ENCODE measurements at places on chromosomes 12 and 14. TPM values are rescaled to one million over a fixed set of nuclear protein-coding genes. Genes with fewer than 3 reads are reported as not detected.

GRCh38 chr14:75088566-75089373 is 19.3 kb downstream of the ZC2HC1C start:
- DNase-seq: peak; percentile 62

SMIM41 gene
- total RNA-seq: not detected

PRIMA1 gene
- total RNA-seq: 0.08 TPM

GRCh38 chr14:74695406-74695805 is 17.5 kb downstream of the AREL1 start:
- no peak for DNase-seq

DNA sequence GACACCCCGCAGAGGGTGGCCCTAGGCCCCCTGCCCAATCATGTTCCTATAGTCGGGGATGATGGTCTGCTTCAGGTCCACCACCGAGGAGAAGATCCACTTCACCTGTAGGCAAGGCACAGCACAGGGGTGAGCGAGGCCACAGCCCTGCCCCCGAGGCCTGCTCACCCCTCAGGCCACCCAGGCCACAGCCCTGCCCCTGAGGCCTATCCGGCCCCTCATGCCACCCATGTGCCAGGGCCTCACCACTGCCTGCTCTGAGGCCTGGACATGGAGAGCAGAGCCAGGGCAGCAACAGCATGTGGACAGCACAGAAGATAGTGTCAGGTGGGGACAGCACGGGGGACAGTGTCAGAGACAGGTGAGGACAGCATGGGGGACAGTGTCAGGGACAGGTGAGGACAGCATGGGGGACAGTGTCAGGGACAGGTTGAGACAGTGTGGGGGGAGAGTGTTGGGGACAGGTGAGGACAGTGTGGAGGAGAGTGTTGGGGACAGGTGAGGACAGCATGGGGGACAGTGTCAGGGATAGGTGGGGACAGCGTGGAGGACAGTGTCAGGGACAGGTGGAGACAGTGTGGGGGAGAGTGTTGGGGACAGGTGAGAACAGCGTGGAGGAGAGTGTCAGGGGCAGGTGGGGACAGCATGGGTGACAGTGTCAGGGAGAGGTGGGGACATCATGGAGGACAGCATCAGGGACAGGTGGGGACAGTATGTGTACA is 239.7 kb downstream of the TMEM121 start:
- DNase-seq: no peak

DNA sequence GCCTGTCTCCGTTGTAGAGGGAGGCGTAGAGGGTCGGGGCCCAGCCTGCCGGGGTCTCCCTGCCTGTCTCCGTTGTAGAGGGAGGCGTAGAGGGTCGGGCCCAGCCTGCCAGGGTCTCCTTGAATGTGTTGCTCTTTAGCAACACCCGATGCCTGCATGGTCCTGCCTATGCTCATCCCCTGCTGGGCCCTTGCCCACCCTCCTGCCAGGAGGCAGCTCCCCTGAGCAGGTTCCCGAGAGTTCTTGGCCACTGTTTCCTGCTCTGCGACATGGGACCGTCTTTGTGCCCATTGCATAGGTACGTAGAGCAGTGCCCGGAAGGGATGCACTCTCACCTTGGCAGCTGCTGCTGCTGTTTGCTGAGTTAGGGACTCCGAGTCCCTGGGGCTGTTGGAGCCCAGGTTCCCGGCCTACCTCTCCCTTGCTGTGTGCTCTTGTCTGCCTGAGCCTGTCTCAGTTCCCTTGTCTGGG is 3.3 kb downstream of the KIF26A start:
- no peak for DNase-seq

DNA sequence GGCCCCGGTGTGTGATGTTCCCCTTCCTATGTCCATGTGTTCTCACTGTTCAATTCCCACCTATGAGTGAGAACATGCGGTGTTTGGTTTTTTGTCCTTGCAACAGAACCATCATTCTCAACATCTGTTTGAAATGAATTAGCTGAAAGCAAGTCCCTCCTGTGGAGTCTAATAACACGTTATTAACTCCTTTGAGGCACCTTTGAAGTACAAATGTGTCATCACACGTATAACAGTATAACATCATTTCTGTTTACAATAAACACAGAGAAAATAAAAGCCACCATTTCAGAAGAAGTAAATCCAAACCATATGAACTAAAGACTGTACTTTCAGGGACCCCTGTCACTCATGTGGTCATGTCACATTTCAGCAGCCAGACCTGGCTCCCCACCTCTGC is 198.5 kb downstream of the STXBP6 start:
- DNase-seq: no peak

DNA sequence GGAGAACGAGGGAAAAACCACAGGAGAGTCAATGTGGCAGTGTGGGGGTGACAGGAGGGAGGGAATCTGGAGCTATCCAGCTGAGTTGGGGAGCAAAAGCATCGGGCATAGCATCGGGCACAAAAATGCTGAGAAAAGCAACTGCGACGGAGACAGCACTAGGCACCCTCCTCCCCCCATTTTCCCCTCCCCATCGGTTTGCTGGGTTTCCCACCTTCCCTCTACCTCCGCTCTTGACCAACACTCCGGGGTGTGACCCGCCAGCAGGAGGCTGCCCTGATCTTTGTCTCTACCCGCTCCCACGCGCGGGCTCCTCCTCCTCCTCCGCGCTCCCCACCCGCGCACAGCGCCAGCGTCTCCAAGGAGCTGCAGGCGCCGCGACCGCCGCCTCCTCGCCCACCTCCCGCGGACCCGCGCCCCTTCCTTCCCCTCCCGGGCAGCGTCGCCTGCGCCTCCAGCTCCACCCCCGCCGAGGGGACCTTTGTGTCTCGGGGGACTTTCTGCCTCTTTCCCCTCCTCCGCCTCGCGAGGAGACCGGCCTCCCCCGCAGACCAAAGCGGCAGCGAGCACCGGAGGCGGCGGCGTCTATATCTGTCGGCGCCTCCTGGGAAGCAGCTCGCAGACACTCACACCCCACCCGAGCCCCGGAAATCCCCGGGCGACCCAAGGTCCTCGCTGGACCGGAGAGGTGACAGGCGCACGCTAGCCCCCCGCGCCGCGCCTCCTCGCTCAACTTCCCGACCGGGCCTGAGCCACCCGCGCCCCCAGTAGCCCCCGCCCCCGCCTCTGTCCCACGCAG is 920 bp downstream of the CDK17 start:
- peak; percentile 57 for DNase-seq

- no peak for DNase-seq
Observed at GRCh38 chr12:108173160-108173559, 44.1 kb downstream of the WSCD2 start.

SYNE3 gene
- 0.62 TPM for total RNA-seq

- no peak for DNase-seq
Observed at GRCh38 chr12:67509666-67510386, 138.7 kb upstream of the DYRK2 start.

GRCh38 chr12:1171657-1172408 is 180.8 kb downstream of the ERC1 start:
- no peak for DNase-seq

DNA sequence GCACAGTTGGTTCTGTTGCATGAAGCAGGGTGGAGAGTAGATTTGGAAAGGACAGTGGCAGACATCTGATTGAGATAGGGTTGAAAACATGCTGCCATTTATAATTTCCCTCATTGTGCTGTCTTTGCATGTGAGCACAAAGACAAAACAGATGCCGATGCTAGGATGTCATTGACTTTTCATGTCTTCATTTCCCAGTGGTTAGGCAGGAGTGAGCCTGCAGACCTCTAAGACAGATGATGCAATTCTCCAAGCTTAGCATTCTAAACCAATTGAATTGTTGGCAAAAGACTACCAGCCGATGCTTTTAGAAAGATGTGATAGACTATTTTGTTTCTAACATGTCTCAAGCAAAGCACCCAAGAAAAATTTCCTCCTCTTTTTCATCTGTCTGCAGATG is 37.1 kb upstream of the PELI2 start:
- DNase-seq: no peak

DNA sequence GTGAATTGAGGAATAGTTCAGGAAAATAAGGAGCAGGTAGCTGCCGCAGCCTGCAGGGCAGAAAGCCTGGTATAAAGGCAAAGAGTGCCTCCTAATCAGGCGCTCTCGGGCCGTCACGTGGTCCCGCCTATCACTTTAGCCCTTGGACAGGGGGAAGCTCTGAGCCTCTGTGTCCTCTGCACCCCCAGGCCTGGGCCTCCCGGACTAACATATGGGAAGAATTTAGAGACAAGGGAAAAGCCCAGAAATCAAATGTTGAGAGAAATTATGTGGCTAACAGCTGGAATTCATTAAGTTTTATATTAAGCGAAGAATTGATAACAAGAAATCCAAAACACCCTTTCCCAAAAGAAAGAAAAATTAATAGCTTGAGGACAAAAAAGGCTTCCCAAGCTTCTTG is 417.7 kb downstream of the ATP23 start:
- DNase-seq: no peak

DNA sequence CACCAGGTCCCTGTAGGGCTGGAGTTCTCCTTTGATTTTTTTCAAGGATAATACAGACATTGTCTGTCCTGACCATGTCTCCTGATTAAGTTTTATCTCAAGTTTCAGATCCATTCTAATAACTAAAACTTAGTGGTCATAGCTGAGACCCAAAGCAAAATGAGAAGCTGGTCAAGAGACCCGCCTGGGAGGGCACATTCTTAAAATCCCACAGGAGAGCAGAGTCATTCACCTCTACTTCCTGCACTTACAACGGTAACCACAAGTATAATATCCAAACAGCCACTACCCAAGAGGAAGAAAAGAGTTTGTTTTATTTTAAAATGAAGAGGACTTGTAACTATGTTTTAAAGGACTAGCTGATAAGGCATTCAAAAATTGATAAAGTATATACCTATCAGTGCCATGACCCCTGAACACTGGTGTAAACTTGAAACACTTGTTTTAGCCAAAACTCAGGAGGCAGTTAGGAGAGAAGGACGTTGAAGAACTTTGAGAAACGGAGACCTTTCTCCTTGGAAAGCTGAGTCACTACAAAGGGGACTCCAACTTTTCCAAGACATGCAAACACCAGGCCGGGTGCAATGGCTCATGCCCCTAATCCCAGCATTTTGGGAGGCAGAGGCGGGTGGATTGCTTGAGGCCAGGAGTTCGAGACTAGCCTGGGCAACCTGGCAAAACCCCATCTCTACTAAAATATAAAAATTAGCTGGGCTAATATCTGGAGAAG is 478.2 kb downstream of the GLT1D1 start:
- DNase-seq: no peak

GRCh38 chr12:90037740-90038139 is 329.1 kb upstream of the ATP2B1 start:
- DNase-seq: no peak

GPR137C gene
- 3.3 TPM for total RNA-seq

- no peak for DNase-seq
Observed at GRCh38 chr14:103108749-103109207, 14.3 kb downstream of the EXOC3L4 start.

GRCh38 chr12:131539381-131539780 is 171.5 kb upstream of the SFSWAP start:
- DNase-seq: no peak

MYF6 gene
- total RNA-seq: 0.31 TPM

TXNDC16 gene
- 6.8 TPM for total RNA-seq

GRCh38 chr12:107780298-107780697 is 5.8 kb downstream of the ASCL4 start:
- DNase-seq: no peak
